ENCODE measurements at places on chromosomes 6 and 20.

DNA sequence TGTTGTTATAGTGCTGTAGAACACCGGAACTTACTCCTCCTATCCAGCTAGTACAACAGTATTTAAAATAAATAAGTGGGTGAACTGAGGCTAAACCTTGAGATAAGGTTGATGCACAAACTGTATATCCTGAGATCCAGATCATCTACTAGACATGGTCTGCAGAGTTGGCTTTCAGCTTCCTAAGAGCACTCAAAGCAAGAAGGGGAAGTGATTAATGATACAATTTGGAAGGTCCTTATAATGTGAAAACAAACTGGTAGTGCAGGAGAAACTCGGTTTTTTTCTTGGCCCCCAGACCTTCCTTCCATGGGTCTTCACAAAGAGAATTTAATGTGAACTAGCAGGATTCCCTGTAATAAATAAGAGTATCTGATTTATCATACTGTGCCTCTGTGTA is 27.4 kb upstream of the RREB1 start:
- no peak for DNase-seq

DNA sequence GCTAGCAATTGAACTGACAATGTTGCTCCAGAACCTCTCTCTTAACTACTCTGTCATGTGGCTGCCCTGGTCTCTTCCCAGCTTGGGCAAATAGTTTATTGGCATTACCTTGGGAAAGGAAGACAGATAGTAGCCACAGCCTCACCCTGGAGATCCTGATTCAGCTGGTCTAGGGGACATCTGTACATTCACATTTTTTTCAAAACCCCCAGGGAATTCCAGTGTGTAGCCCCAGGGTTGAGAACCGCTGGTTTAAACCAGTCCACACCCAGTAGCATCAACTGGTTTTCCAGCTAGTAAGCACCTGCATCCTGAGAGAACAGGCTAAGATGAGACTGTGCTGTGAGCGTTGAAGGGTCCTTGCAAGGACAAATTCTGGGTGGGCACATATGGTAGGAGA is 9.6 kb downstream of the SCUBE3 start:
- DNase-seq = no peak

GRCh38 chr20:59836767-59837166 is 96.7 kb downstream of the SYCP2 start:
- no peak for DNase-seq

- DNase-seq = no peak
Measured at GRCh38 chr6:145323646-145324045, 411.7 kb downstream of the EPM2A start.

DNA sequence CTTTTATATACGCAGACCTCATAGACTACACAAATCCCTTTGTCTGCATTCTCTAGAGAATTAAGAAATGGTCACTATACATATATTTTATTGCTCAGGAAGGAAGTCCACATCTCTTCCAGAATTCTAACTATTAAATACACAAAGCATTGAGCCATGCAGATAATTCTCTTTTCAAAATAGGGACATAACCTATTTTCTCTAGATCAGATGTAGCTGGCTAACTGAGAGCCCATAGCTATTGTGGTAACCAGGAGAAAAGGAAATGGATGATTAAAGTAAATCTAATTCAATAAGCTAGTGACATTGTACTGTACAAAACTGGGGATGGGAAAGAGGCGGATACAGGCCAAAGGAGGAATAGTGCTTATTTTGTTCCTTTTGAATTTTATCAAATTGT is 137.2 kb downstream of the BACH2 start:
- no peak for DNase-seq

DNA sequence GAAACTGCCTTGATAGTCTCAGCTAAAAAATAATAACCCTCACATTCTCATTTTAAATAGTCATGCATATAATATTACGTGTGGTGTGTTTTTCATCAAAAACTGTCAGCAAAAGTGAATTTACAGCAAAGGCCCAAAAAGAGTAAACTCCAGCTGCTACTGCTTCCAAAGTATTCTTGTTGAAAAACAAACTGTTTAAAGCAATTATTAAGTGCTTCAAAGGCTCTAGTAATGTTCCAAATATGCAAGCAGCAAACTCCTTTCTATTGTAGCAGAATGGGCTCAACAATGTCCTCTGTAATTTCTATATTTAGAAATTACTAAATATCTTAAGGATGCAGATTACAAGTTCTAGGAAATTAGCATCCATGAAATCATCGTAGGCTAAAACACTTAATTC is 280.0 kb upstream of the TBX18 start:
- DNase-seq = no peak

DNA sequence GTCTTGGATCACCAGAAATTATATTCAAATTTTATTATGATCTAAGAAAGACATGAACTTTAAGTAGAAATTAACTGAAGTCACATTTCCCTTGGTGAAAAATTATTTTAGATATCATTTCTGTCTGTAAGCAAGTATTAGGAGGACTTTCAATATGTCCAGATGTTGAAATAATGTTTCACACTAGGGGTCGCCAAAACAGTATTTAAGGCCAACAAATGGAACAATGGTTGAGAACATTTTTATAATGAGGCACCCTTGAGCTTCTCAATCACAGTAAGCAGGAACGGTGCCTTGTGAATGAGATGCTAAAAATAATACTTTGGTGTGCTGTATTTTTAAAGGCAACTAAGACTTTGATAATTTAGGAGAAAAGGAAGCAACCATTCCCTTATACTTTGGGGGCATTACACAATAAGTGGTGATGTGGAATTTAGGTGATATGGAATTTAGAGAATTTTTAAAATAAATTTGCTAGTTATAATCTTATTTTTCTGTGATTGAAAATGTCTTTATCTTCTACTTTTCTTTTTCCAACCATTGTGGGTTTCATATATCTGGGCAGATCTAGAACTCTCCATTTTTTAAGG is 9.6 kb upstream of the SF3B5 start:
- no peak for DNase-seq

- no peak for DNase-seq
Measured at GRCh38 chr6:24909241-24910216, 26.2 kb downstream of the RIPOR2 start.

- no peak for DNase-seq
Measured at GRCh38 chr6:164108092-164108491, 693.6 kb downstream of the QKI start.

DNA sequence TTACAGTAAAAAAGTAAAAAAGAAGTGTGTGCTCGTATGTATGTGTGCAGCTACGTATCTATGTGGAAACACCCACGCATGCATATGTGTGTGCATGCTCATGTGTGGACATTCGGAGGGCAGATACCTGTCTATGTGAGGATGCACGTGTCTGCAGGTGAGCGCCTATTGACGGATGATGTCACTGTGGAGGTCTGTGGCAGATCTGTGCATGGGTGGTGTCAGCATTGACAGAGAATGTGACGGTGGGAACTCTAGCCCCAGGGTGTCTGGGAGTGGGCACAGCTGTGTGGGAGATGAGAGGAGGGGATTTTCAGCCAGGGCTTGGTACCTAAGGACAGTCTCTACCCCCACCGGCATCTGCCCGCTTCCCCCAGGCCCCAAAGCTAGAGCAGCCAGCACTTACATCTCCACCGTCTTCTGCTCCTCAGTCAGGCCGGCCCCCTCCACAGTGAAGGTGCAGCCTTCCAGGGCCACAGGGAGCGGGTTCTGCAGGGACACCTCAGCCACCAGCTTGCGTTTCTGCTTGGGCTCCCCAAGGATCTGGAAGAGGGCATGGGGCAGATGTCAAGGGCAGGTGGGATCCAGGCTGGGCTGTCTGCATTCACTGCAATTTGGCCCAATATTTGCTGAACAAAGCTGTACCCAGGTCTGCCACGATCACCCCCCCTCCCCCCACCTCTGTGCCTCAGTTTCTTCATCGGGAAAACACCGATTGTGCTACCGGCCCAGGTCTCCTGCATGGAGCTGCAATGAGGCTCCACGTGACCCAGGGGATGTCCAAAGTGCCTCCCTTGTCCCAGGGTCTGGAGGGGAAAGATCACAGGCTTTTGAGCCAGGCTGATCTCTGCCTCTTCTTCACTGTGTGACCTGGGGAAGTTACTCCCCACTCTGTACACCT is 34.1 kb downstream of the TGM2 start:
- DNase-seq = no peak

GRCh38 chr20:37744347-37744746 is 50.5 kb downstream of the CTNNBL1 start:
- no peak for DNase-seq

- DNase-seq = no peak
Measured at GRCh38 chr6:108594640-108595039, 33.9 kb downstream of the FOXO3 start.

GRCh38 chr6:126075335-126076071 is 89.2 kb downstream of the TRMT11 start:
- no peak for DNase-seq

- DNase-seq = no peak
Measured at GRCh38 chr6:52305948-52306767, 21.6 kb upstream of the MCM3 start.

- no peak for DNase-seq
Measured at GRCh38 chr20:62428396-62429295, 1.3 kb upstream of the RBBP8NL start.

DNA sequence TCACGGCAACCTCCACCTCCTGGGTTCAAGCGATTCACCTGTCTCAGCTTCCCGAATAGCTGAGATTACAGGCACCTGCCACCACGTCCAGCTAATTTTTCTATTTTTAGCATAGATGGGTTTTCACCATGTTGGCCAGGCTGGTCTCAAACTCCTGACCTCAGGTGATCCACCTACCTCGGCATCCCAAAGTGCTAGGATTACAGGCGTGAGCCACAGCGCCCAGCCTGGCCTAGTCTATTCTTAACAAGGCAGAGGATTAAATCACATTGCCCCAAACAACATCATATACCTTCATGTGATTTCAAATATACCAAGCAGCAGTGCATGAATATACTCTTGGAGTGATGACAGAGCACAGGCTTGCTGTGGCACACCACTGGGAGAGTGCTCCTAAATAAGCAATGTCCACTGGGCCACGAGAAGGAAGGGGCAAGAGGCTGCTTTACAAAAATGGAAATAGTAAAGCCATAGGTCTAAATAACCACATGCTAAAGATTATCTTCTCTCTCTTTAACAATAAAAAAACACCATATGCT is 76.6 kb upstream of the TULP1 start:
- no peak for DNase-seq

GRCh38 chr20:12414446-12415274 is 497.0 kb downstream of the BTBD3 start:
- DNase-seq = no peak

DNA sequence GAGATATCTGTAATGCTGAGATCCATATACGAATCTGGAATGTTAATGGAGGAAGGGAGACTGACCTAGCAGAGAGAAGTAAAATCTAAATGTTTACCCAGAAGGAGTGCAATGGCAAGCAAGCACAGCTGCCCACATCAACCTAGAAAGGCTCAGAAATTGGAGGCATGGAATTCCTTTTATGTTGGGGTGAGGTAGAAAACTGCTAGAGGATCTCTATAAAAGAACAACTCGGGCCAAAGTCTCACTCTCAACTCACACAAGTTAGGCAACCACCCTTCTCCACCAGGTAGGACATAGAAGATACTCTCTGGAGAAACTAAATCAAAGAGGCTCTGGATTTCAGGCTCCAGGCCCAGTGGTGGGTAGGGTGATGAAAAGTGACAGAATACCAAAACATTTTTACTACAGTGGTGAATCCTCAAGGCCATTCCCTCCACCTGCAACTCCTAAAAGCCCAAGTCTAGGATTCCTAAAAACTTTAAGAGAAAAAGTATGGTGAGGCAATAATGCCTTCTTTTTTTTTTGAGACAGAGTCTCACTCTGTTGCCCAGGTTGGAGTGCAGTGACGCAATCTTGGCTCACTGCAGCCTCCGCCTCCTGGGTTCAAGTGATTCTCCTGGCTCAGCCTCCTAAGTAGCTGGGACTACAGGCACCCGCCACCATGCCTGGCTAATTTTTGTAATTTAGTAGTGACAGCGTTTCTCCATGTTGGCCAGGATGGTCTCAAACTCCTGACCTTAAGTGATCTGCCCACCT is 9.5 kb upstream of the ADGRG6 start:
- DNase-seq = no peak

- no peak for DNase-seq
Measured at GRCh38 chr20:37801921-37802320, 101.0 kb upstream of the VSTM2L start.

- DNase-seq = no peak
Measured at GRCh38 chr6:14108571-14109410, 8.8 kb upstream of the CD83 start.

DNA sequence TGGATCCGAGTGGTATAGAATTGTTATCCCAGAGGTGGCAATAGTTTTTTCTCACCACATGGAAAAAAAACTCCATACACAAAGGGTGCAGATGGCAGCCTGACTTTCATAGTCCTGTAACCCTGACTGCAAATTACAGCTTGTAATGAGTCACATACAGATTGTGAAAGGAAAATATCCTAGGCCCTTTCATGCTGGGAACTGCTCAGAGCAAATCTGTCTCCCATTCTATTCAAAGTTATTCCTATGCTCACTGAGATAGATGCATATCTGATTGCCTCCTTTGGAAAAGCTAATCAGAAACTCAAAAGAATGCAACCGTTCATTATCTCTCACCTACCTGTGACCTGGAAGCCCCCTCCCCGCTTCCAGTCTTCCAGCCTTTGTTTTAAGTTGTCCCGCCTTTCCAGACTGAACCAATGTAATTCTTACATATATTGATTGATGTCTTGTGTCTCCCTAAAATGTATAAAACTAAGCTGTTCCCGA is 108.7 kb upstream of the MAP3K4 start:
- DNase-seq = no peak

DNA sequence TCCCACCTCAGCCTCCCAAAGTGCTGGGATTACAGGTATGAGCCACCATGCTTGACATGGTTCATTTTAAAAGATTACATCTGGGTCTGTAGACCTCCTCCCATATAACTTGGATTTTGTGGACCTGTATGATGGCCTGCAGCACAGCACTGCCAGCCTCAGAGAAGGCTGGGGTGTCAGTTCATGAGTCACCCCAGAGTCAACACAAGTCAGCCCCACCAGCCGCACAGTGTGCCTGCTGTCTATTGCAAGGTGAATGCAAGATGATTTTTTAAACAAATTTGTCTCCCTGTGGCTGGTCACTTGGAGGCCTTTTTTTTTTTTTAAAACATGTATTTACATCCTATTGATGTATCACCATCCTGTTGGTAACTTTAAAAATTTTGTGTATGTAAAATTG is 76.7 kb downstream of the RREB1 start:
- no peak for DNase-seq

- DNase-seq = no peak
Measured at GRCh38 chr6:49551078-49551865, 804 bp downstream of the C6orf141 start.

DNA sequence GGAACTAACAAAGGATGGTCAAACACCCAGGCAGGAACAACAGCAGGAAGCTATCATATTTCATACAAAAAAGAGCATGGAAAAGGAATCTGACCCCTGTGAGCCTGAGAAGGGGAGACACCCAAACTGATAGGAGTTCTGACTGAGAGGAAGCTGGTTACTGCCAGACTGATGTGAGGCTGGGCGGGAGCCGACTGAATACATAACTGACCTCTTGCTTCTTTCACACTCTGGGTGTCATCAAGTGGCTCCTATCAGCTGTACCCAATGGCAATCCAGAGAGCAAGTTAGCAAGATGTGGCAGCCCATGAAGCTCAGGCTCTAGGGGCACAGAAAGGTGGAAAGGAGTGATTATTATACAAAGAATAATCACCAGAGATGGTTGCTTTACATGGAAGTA is 795.1 kb upstream of the HS3ST5 start:
- DNase-seq = no peak

GRCh38 chr20:16387666-16388065 is 185.6 kb downstream of the KIF16B start:
- no peak for DNase-seq

All from activated CD4-positive, CD25-positive, alpha-beta regulatory T cell (primary cell).